ENCODE measurements at places on chromosomes 6 and 20.

GRCh38 chr6:42389736-42390135, 62.0 kb downstream of the TRERF1 start:
- DNase-seq = no peak

GRCh38 chr6:121055572-121056163, 278.6 kb downstream of the TBC1D32 start:
- no peak for DNase-seq

- no peak for DNase-seq
Observed at GRCh38 chr6:25248123-25248522, 31.1 kb upstream of the CARMIL1 start.

- DNase-seq = peak; percentile 96
Observed at GRCh38 chr6:30453508-30454116, 35.7 kb upstream of the HLA-E start.

- no peak for DNase-seq
Observed at GRCh38 chr6:112335736-112336135, 11.4 kb upstream of the RFPL4B start.

DNA sequence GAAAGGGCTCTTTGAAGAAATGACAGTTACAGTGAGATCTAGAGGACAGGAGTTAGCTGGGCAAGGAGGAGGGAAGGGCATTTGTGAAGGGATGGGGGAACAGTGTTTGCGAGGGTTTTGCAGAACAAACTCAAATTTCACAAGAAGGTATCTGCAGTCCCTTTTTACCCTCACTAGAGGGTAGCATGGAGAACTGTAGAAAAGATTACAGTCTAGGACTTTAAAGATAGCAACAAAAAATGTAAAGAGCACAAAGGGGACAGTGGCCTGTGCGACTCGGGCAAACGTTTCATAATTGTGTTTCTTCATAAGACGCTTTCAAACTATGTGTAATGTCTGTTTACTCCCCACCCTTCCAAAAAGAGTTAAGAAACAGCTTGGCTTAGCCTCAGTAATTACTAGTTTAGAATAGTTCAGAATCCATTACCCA, 21.2 kb upstream of the ASXL1 start:
- DNase-seq = no peak

- no peak for DNase-seq
Observed at GRCh38 chr20:17756529-17756928, 56.8 kb downstream of the BANF2 start.

- DNase-seq = no peak
Observed at GRCh38 chr20:48195121-48195870, 410.0 kb upstream of the SULF2 start.

- no peak for DNase-seq
Observed at GRCh38 chr6:109291902-109292301, 90.4 kb downstream of the CD164 start.

DNA sequence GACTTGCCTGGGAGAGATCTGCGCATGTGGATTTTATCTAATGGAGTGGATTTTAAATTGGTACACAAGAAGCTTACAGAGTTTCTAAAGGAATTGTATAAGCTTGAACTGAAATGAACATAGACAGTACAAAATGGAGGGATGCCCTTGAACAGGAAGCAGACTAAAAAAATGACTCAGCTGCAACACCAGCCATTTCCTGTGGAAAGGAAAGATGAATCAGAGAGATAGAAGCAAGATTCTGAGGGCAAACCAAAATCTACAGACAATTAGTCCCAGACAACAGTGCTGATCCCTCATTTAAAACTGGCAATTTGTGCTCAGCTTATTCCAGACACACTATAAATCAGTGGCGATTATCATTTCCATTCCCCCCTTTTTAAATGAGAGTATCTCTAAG, 114.6 kb upstream of the TCF21 start:
- DNase-seq = no peak

- no peak for DNase-seq
Observed at GRCh38 chr6:10682355-10682988, 11.9 kb downstream of the C6orf52 start.

GRCh38 chr6:45930420-45931040, 85.1 kb downstream of the CLIC5 start:
- DNase-seq = peak; percentile 78

- DNase-seq = no peak
Observed at GRCh38 chr6:62119401-62119800, 166.6 kb downstream of the KHDRBS2 start.

DNA sequence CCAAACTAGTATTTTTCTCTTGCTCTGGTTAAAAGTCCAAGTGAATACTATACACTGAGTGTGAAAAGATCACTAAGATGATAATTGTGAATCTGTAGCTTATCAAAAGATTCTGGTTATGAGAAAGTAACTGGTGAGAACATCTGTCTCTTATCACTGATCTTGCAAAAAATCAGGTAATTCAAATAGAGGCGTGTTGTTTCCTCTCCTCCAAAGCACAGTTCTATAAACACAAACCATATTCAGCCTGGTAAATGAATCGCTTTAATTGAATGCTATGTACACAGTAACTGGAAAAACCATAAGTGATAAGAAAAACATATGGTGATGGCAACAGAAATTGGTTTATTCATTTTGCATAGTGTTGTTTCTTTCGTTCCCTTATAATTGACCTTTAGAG, 161.0 kb downstream of the RALGAPA2 start:
- DNase-seq = no peak

DNA sequence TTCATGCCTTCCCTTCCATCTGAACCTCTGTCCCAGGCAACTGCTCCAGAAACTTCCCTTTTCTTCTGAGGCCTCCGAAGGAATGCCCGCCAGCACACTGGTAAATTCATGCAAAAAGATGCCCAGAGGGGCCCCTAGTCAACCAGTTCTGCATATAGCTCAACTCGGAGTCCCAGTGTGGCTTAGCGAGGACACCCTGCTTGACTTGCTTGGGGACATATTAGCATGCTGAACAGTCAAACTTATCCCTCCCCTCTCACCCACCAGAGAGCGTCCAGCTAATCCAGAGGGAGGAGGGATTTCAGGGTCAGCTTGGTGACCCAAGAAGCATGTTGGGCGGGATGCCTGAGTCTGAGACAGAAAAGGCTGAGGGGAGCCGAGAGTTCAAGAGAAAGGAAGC, 23.0 kb upstream of the MDFI start:
- DNase-seq = no peak

DNA sequence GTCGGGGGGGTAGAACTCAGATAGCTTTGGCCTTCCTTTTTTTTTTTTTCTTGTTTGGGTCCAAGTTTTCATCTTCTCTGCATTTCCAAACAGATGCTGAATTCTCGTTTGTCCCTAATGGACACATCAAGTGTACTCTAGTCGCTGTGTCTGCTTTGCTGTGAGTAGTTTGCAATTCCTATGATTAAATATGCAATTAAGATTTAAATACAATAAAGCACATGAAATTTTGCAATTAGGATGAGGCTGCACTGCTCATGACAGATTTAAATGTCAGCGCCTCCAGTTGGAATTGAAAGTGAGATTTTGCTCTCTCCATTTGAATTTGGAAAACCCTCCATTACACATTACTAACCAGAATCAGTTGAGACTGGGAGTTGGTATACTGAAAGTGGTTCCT, 70.4 kb downstream of the PFDN4 start:
- DNase-seq = no peak

- DNase-seq = peak; percentile 65
Observed at GRCh38 chr6:89984926-89985750, 90.9 kb downstream of the GJA10 start.

GRCh38 chr6:54098450-54099044, 12.7 kb upstream of the MLIP start:
- no peak for DNase-seq

- DNase-seq = no peak
Observed at GRCh38 chr20:9344083-9344920, 170.1 kb upstream of the LAMP5 start.

GRCh38 chr20:47354714-47355488, 1.6 kb downstream of the ZMYND8 start:
- no peak for DNase-seq

GRCh38 chr20:31593221-31594001, 11.7 kb upstream of the ID1 start:
- DNase-seq = no peak

DNA sequence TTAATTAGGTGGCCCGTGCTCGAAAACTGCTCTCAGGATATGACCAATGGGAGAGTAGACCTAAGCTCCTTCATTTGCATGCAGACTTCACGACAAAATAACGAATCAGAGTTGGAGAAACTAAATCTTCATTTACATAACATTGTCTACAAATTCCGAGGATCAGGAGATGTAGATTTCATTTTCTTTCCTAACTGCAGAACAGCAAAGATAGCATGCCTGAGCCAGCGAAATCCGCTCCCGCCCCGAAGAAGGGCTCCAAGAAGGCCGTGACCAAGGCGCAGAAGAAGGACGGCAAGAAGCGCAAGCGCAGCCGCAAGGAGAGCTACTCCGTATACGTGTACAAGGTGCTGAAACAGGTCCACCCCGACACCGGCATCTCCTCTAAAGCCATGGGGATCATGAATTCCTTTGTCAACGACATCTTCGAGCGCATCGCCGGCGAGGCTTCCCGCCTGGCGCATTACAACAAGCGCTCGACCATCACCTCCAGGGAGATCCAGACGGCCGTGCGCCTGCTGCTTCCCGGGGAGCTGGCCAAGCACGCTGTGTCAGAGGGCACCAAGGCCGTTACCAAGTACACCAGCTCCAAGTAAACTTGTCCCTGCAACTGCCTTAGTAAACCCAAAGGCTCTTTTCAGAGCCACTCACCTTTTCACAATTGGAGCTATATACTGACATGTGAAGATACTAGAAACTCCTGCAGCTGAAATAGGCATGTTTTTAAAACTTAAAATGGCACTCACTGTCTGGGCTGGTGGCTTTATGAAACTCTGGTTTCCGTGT, 96.5 kb downstream of the HFE start:
- peak; percentile 84 for DNase-seq

GRCh38 chr20:63473555-63474449, 1.3 kb upstream of the KCNQ2 start:
- no peak for DNase-seq

- no peak for DNase-seq
Observed at GRCh38 chr6:107956181-107956580, 1.8 kb downstream of the SEC63 start.

- DNase-seq = no peak
Observed at GRCh38 chr6:33139596-33140206, 52.6 kb downstream of the COL11A2 start.

- DNase-seq = no peak
Observed at GRCh38 chr6:113380591-113380990, 476.6 kb upstream of the MARCKS start.

DNA sequence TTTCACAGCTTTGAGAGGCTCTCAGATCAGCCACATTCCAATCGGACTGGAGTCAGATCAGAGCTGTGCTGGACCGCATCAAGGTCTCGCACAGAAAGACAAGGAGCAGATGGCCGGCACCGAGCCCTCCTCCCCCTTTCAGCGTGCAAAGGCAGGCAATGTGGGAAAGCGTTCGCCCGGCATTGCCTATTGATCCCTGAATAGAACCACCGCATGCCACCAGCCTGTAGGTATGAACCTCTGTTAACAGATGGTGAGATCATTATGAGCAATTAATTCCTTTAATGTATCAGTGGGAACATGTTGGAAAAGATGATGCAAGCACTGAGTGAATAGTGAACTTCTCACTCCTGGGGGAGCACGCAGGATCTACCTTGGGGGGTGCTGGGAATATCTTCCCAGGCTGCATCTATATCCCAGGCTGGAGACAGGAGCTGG, 117.5 kb upstream of the ID4 start:
- peak; percentile 79 for DNase-seq

DNA sequence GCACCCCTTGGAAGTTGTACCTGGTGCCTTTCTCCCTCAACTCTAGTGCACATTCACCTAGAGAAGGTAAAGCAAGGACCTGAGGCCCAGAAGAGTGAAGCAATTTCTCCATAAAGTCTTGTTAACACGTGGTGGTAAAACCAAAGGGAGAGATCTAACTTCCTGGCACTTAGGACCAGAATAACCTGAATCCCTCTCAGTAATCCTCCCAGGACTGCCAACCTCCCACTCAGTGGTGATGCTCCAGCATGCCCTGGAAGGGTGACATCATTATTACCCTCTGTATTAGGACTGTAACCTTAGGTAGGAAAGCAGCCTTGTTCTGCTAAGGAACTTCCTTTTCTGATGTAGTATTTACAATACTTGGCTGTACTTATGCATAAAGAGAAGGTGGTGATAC, 330.6 kb upstream of the MARCKS start:
- no peak for DNase-seq
